ENCODE measurements at places on chromosomes 11 and 22.
A peak's percentile ranks its signal among the peaks of the same experiment; 100 is the strongest.

DNA sequence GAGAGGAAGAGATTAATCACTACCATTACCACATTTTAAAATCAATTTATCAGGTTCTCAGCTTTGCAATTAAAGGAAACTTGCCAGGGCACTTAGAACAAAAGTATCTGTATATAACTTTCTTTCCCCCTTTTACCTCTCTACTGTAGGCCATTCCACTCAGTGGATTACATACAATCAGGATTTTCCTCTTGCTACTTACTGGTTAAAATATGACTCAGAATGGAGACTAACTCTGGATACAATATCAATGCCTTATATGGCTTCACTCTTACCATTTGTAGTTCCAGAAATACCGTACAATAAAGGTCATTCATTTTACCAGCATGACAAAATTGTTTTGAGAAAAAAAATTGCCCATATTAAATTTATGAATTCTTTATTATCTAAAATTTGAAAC, 706.8 kb downstream of the KCNA4 start:
- no peak for DNase-seq

DNA sequence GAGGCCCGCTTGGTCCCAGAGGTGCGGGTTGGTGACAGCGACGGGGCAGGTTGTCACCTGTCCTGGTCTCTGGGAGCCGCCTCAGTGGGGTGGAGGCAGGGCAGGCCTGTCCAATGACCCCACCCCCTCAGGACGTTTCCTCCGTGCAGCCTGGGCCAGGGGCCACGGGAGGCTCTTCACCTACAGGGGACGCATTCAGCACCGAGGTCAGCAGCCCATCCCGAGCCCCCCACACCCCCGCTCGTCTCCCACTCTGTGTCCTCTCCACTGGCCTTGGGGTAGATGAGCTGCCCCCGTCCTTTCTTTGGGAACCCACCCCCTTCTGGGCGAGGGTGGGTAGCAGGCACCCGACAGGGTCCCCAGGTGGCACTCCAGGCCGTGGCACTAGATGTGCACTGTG, 35.7 kb downstream of the BRSK2 start:
- no peak for DNase-seq

DNA sequence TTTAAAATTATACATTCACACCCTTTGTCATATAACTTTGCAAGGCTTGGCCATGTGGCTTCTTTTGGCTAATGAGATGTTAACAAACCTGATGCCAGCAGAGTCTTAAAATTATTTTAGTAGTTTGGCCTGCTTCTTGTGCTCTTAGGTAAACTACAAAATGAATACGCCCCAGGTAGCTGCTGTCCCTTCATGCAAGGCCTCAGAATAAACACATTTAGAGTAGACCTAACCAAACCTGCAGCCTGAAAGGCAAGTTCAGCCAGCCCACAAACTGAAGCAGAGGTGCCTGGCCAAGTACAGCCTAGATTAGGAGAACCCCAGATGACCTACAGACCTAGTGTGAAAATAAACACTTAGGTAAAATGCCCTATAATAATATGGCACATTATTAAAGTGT, 50.2 kb downstream of the PHF21A start:
- DNase-seq = no peak

DNA sequence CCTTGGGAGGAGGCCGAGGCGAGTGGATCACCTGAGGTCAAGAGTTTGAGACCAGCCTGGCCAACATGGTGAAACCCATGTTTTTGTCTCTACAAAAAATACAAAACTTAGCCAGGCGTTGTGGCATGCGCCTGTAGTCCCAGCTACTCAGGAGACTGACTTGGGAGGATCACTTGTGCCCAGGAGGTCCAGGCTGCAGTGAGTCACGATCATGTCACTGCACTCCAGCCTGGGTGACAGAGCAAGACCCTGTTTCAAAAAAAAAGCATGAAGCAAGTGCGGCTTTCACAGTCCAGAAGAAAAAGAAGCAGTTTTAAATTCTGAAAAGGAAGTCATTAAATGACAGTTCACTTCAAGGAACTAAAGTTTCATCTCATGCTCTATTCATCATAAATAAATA, 7.1 kb upstream of the LTO1 start:
- DNase-seq = no peak

DNA sequence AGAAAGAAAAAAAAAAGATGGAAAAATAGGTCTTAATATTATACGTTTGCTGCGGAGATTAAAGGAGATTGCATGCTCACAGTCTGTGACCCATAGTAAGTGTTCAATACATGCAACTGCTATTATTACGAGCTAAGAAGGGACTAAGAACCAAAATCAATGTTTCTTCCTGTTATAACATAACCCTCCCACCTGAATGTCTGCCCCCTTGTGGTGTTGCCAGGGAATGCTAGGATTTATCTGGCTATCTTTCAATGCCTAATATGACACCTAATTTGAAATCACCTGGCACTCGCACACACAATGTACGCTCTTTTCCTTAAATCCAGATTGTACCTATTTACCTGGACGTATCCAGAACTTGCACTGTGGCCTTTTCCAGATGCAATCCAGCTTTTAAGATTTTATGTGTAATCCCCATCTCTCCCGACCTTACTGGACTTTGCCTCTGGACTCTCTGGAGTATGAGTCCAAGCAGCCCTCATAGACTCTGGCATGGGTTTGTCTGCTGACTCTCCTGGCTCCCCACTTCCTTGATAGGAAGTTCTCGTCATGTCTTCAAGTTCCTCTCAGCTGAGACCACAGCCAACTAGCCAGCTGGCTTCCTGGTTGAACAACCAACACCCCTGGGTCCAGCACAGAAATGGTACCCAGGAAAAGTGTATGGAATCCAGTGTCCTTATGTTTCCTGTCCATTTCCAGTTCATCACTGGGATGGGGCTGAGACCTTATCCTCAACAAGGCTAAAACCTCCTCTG, 151.5 kb downstream of the CCDC34 start:
- no peak for DNase-seq

DNA sequence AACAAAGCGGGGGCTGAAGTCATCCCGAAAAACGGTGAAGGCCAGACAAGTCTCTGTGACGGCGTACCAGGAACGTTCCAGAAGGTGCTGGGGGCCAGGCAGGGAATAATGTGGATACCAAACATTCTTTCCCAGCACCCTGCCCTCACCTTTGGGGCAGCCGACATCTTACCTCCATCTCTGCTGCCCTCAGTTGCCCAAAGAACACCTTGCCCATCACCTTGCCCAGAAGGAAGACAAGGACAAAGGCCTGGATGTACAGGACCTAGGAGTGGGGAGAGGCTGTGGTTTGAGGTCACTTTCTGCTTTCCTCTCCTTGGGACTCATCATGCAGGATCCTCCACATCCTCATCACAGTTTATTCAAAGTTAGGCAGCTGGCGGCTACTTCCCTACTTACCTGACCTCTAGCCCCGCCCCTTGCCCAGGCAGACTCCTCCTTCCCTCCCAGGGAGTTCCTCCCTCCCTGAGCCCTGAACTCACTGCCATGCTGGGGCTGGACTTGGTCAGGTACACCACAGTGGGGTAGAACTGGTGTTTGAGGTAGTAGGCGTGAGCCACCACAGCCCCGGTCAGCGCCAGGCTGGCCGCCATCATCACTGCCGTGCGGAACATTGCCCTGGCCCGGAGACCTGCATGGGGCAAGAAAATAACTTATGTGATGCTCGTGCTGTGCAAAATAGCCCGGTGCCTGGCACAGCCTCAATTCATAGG, 1.2 kb downstream of the SYVN1 start:
- peak; percentile 89 for DNase-seq
